Activated CD4-positive, alpha-beta T cell treated with anti-CD3 and anti-CD28 coated beads, Interleukin-2, amount 10 ng/mL, durations not matched to agents 24 days and 14 days (primary cell): ENCODE measurements at places on chromosomes 3 and 15. TPM values are rescaled to one million over a fixed set of nuclear protein-coding genes. Genes with fewer than 3 reads are reported as not detected.

Gene GALNT15
- total RNA-seq: not detected in 2 replicates

Gene COPS2
- 98.6 and 99.0 TPM in 2 replicates for total RNA-seq

Gene EXOG
- total RNA-seq: 18.0 and 20.8 TPM in 2 replicates

Gene CDHR4
- total RNA-seq: not detected in 2 replicates

Gene HYAL1
- total RNA-seq: 0.28 and 0.50 TPM in 2 replicates

Gene GOLGA6L4
- 1.1 and 1.7 TPM in 2 replicates for total RNA-seq

Gene PYDC2
- not detected in 2 replicates for total RNA-seq

Gene PML
- total RNA-seq: 61.3 and 64.2 TPM in 2 replicates

Gene SERPINI1
- total RNA-seq: 0.49 and 0.57 TPM in 2 replicates

Gene AMOTL2
- total RNA-seq: not detected in 2 replicates

Gene GP9
- total RNA-seq: not detected in 2 replicates

Gene CSTA
- total RNA-seq: not detected in 2 replicates

Gene GCSAM
- 1.6 and 1.7 TPM in 2 replicates for total RNA-seq

Gene GALK2
- 24.7 and 25.5 TPM in 2 replicates for total RNA-seq

Gene CFAP100
- total RNA-seq: not detected in 2 replicates

Gene TIMP4
- total RNA-seq: 0.19 and 0.33 TPM in 2 replicates

Gene PCNP
- total RNA-seq: 190 and 205 TPM in 2 replicates

Gene ZNF660
- total RNA-seq: 0.17 and 0.30 TPM in 2 replicates

Gene ROPN1
- not detected in 2 replicates for total RNA-seq

Gene MAP3K13
- total RNA-seq: 11.3 and 14.5 TPM in 2 replicates

Gene POLQ
- total RNA-seq: 30.3 and 31.0 TPM in 2 replicates

Gene CLDN1
- 0.33 and 0.52 TPM in 2 replicates for total RNA-seq

Gene C3orf49
- not detected in 2 replicates for total RNA-seq

Gene CD200
- 144 and 151 TPM in 2 replicates for total RNA-seq

Gene TUSC7
- not detected in 2 replicates for total RNA-seq

Gene FEZF2
- not detected in 2 replicates for total RNA-seq

Gene CAV3
- not detected in 2 replicates for total RNA-seq

Gene PCSK6
- total RNA-seq: 4.7 and 5.4 TPM in 2 replicates

Gene INSYN1
- not detected in 2 replicates for total RNA-seq

Gene TMEM212
- total RNA-seq: not detected in 2 replicates

Gene KY
- not detected in 2 replicates for total RNA-seq

Gene NR2F2
- not detected in 2 replicates for total RNA-seq

Gene C15orf39
- total RNA-seq: 43.2 and 43.9 TPM in 2 replicates

Gene CACNA1D
- 0.62 and 0.77 TPM in 2 replicates for total RNA-seq

Gene GRAMD2A
- total RNA-seq: 0.21 TPM in 1 of 2 replicates, not detected in the other

Gene CCNB2
- 38.6 and 39.2 TPM in 2 replicates for total RNA-seq

Gene FGD5
- total RNA-seq: 0.14 TPM in 1 of 2 replicates, not detected in the other

Gene PPP1R14D
- total RNA-seq: not detected in 2 replicates

Gene CHL1
- total RNA-seq: not detected in 2 replicates

Gene GABRB3
- total RNA-seq: not detected in 2 replicates

Gene NEK10
- total RNA-seq: 0.26 and 0.28 TPM in 2 replicates

Gene CHST2
- 6.1 and 6.4 TPM in 2 replicates for total RNA-seq

Gene GOLGA8G
- total RNA-seq: not detected in 2 replicates

Gene CCR3
- total RNA-seq: not detected in 2 replicates

Gene ANKUB1
- total RNA-seq: not detected in 2 replicates

Gene GNAT1
- total RNA-seq: not detected in 2 replicates

Gene RASL12
- not detected in 2 replicates for total RNA-seq

Gene BUB1B
- 69.3 and 73.1 TPM in 2 replicates for total RNA-seq

Gene GOLGA8K
- 0.21 and 0.62 TPM in 2 replicates for total RNA-seq

Gene SCN11A
- not detected in 2 replicates for total RNA-seq

Gene HMCES
- total RNA-seq: 58.3 and 62.6 TPM in 2 replicates

Gene TOP2B
- total RNA-seq: 137 and 147 TPM in 2 replicates

Gene KIAA1143
- 40.7 and 47.4 TPM in 2 replicates for total RNA-seq

Gene PIGX
- 54.3 and 54.5 TPM in 2 replicates for total RNA-seq
